ENCODE measurements at places on chromosomes 13 and 19.

DNA sequence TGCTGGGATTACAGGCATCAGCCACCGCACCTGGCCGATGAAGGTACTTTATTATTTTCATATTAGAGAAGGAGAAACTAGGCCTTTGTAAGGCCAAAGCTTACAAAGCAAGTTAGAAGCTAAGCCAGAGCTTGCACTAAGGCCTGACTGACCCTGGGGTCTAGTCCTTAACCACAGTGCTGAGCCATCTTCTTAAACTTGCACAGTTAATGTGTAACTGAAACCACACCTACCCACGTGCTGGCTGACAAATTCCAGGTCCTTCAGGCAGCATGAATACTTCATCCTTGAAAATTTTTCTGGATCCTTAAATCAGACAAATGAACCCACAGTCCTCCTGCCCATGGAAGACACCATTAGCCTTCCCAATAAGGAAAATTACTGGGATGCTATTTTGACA, 880.6 kb downstream of the UQCRFS1 start:
- no peak for DNase-seq

DNA sequence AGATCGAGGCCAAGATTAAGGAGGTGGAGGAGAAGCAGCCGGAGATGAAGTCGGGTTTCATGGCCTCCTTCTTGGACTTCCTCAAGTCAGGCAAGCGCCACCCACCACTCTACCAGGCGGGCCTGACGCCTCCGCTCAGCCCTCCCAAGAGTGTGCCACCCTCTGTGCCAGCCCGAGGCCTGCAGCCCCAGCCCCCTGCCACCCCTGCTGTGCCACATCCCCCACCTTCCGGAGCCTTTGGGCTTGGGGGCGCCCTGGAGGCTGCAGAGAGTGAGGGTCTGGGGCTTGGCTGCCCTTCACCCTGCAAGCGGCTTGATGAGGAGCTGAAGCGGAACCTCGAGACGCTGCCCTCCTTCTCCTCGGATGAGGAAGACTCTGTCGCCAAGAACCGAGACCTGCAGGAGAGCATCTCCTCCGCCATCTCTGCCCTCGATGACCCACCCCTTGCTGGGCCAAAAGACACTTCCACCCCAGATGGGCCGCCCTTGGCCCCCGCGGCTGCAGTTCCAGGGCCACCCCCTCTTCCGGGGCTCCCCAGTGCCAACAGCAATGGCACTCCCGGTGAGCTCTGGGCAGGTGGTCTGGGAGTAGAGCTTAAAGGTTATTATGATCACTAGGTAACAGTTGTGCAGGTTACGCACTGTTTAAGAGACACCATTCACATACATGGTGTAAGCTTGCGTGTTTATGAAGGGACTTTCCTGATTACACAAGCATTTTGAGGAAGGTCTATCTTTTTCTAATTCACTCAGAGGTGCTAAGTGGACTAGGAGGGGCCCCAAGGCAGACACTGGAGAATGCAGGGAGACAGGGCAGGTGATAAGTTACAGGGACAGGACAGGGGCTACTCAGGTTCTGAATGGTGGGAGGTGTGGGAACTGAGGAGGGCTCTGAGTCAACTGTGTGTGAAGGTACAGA, 8.7 kb downstream of the PRR12 start:
- no peak for DNase-seq

DNA sequence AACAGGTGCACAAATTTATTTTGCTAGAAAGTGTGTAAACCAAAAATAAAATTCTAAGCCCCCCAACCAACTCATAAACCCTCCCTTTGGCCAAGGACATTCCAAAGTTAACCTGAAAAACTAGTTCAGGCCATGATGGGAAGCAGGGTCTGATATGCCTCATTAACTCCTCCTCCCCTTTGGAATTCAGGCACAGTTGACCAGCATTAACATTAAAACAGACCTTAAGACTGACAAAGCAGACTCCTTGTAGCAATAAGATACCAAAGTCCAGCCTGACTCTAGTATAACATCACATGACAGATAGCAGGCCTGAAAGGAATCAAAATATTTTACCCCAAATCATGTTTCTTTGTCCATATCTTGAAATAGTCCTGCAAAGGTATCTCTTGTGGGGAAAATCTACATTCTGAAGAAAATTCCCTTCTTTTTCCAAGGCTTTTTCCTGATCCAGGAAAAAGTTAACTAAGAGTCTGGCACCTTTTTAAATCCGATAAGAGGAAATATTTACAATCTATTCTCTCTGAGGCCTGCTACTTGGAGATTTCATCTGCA, 19.7 kb downstream of the NEK5 start:
- DNase-seq: no peak

- DNase-seq: no peak
Measured at GRCh38 chr13:96527497-96527896, 437.6 kb downstream of the HS6ST3 start.

DNA sequence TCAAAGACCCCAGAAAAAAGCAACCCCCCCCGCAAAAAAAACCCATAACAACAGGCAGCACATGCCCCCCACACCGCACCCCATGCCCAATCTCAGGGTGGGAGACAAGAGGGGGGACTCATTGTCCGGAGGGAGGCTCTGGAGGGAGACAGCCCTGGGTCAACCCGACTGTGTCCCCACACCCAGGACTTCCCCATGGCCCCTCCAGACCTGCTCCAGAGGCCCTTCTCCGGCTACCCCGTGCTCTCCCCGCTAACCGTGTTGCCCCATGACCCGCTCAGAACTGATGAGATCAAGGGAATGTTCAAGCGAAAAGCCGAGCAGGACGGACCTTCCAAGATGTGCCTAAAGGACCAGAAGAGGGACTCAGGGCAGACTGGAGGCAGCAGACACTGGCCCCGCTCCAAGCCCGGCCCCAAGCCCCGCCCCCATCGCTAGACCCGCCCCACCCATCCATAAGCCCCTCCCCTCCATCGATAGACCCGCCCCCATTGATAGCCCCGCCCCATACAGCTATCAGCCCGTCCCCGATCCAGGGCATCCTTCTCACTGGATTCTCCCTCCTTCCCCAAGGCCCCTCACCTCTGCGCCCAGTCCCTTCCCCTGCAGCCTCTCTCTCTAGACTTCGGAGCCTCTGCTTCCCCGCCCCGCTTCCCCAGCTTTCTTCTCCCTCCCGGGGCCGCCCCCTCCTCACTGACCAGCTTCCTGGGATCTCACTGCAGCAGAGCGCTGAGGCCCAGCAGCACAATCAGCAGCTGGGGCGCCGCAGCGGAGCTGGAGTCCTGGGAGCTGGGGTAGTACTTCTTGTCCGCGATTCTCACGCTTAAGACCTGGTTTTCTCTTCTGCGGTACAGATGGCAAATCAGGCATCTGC, 2.2 kb downstream of the BST2 start:
- DNase-seq: no peak

DNA sequence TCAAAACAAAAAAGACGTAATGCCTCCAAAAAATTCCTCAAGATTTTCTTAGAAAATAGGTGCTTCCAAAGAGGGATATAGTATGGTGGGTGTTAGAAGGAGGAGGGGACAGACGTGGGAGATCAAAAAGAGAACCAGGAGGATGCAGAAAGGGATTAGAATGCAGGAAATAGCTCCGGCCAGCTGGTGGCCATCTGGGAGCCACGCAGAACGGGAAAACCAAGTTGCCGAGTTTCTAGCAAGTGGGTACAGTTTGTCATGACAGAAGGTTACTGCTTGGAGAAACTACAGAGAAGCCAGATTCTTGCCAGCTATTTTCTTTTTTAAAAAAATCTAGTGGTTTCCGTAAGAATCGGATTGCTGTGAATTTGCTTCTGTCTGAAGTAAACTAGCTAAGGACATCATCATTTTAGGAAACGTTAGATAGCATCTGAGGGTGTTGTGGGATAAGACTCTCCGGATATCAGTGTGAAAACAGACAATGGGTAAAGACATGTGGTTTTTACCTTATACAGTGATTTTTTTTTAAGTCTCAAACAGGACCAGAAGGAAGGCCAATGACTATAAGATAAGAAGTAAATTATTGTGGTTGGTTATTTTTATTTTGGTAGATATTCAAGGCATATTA, 104.9 kb downstream of the HSPH1 start:
- no peak for DNase-seq

- DNase-seq: no peak
Measured at GRCh38 chr13:80141123-80141849, 199.6 kb downstream of the SPRY2 start.

DNA sequence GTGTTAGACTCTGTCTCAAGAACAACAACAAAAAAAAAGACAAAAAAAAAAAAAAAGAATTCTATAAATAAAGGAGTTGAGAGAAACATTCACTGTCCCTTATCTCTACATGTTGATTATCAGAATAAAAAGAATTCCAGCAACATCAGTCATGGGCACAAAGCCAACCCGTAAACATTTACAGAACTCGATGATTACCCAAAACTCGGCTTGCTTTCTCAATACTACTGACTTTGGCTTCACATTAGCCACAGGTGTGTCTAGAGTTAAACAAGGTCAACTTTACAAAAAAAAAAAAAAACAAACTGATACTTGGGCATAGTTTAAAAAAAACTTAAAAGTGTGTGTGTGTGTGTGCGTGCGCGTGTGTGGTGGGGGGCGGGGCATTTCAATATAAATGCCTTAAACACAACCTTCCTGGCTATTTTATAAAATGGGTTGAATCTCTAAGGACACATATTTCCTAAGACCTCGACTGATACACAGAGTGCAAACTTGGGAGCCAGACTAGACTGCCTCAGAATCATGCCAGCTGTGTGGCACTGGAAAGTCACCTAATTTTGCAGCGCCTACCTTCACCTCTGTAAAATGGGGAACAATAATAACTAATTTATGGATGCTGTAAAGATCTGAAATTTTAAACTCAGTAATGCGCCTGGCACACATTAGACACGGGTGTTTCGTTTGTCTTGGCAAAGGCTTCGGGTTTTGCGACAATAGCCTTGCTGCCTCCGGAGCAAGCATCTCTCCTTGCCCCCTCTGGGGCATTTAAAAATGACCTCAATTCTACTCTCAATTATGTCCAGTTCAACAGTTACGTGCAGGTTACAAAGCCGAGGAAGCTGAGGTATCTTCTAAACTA, 922 bp downstream of the EBPL start:
- DNase-seq: no peak

DNA sequence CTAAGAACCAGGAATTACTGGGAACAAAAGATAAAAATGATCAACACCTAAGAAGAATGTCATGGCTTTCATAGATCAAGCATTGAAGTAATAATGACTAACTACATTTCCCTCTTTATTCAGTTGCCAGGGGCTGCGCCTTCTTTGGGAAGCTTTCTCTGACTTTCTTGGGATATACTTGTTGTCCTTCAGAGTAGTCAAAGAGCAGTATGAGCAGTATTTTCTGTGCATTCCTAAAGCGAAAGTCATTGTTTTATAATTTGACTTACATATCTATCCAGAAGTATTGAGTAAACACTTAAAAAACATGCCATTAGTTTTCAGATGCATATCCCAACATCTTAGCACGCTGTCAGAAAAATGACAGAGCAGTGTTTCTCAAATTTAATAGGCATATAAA, 2412.4 kb downstream of the PCDH9 start:
- DNase-seq: no peak

GRCh38 chr13:39016087-39016486, 21.8 kb downstream of the PROSER1 start:
- DNase-seq: no peak

DNA sequence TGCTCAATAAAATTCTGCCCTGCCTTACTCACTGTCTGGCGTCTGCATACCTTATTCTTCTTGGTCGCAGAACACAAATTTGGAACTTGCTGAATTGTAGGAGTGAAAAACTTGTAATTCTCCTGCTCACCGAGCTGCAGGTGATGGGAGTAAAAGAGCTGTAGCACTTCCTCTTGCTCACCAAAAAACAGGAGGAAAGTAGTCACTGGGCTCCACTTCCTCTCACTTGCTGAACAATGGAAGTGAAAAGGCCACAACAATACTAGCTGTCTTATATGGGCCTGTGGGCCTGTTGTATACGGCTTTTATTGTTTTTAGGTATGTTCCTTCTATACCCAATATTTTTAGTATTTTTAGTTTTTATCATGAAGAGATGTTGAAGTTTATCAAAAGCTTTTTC, 978.7 kb downstream of the SLITRK5 start:
- no peak for DNase-seq

GRCh38 chr13:28820099-28821051, at the start of gene MTUS2:
TSS of gene MTUS2 (plus strand) at chr13:28820339.
- no peak for DNase-seq

DNA sequence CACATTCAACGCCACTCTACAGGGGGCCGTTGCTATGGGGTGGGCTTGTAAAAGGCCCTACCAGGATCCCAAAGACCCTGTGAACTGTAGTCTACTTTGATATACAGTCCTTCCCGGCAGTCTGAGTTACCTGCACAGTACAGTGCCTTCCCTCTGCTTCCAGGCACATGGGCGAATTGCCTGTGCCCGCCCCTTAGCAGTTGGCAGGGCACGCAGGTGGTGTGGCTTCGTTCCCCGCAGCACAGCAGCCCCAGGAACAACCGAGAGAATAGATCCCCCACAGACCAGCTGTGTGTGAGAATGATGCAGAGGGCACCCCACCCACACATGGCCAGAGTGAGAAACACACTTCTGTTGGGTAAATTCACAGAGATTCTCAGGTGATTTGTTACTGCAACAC, 60.6 kb downstream of the MRPL57 start:
- no peak for DNase-seq

GRCh38 chr13:103983948-103984347, 917.7 kb upstream of the SLC10A2 start:
- DNase-seq: no peak

GRCh38 chr19:27765397-27765796, 1447.6 kb downstream of the UQCRFS1 start:
- no peak for DNase-seq

DNA sequence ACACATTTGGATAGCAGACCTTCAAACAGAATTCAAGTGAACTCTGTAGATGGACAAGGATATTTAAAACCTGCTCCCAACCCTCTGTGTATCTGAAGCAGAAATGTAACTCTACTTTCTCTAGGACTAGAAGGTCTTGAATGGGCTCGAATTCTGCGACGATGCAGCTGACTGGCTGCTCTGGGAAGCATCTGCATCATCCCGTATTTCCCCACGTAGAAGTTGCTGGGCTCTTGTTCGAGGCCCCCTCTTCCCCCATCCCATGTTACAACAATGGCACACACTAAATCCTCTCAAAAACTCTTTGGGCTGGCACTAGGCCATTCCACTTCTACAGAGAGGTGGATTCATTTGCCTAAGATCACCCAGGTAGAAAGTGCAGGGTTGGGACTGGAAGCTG, 15.0 kb downstream of the C19orf81 start:
- DNase-seq: no peak

DNA sequence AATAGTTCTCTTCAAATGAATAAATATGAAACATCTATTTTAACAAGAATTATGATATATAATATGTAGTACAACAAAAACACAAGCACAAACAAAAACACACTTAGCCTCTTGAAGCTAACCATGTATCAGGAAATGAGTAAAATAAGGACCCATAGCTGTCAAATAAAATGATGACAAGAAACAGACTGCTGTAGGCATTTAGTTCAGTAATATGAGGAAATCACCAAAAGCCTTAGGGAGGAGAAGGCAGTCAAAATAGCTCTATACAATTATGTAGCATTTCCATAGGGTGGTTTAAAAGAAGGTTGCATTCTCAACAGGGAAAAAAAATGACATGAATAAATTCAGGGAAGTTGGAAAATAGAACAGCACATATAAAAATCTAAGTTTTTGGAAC, 163.4 kb downstream of the PCDH20 start:
- no peak for DNase-seq
